IMR-90 (cell line): ENCODE measurements at places on chromosomes 11 and 22.

GRCh38 chr22:41998361-41999261 lies at the start of gene WBP2NL:
Gene WBP2NL (plus strand): TSS chr22:41998788. CDS start chr22:41998819, 31 bp downstream.
- DNase-seq: peak; percentile 51

GRCh38 chr11:125902277-125902926 lies 604 bp downstream of the PUS3 start:
- no peak for DNase-seq

- DNase-seq: no peak
Measured at GRCh38 chr11:14058061-14058460, 95.5 kb downstream of the SPON1 start.

DNA sequence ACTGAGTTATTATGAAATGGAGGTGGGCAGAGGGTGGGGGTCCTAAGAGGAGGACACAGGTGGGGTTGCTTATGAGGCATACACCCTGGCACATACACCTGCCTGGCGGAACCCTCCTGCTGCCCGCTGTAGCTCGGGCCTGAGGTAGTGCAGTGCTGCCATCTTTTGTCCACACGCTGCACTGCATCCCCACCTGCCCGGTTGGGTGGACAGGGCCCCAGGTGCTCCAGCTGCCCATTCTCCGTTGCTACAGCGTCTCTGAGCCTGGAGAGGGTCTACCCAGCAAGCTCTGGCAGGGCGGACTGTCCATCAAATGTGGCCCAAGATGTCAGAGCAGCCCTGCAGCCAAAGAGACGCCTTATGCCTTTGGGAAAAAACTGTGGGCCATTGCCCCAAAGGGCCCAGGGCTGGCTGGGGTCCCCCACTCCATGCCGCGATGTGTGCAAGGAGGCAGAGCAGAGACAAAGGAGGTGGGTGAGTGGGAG lies 131.2 kb downstream of the BUD13 start:
- no peak for DNase-seq

DNA sequence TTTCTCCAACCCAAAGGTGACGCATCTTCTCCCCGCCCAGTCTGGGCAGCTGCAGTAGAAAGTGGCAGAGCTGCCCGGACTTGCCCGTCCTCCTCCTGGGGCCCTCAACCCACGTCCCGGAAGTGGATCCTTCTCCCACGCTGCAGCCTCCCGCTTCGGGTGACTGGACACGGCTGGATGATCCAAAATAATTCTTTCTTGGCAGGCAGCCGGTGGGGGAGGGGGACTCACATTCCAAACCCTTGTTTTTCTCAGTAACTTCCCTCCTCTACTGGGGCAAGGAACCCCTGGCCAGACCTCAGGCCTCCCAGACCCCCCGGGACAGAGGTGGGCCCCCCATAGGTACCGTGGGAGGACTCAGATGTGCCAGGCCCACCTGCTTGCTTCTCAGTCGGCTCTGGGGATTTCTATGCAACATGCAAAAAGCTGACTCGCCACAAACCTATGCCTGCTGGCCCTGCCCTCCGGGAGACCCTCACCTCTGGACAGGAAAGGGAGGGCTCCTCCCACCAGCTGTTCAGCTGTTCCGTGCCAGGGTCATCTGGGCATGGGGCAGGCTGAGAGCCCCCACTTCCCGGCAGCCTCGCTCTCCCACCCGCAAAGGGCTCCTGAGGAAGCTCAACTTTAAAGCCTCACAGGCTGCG lies 1.4 kb downstream of the PLXNB2 start:
- DNase-seq: peak; percentile 95

GRCh38 chr22:46297151-46297812 lies 612 bp downstream of the GTSE1 start:
- peak; percentile 35 for DNase-seq

DNA sequence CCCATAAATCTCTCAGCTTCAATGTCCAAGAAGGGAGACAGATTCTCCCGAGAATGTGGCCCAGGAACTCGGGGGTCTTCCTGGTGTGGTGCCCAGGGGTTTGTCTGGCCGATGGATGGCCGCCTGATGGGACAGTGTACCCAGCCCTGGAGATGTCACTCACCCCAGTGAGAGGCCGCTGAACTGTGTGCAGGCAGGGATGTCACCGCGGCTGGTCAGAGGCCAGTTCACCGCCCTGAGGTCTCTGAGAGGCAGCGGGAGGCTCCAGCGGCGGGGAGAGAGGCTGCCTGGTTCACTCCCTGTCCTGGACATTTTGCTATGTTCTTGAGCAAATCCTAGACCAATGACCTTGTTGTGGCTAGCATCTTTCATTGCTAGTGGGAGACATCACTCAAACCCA lies 1349.5 kb downstream of the BRD1 start:
- DNase-seq: no peak

DNA sequence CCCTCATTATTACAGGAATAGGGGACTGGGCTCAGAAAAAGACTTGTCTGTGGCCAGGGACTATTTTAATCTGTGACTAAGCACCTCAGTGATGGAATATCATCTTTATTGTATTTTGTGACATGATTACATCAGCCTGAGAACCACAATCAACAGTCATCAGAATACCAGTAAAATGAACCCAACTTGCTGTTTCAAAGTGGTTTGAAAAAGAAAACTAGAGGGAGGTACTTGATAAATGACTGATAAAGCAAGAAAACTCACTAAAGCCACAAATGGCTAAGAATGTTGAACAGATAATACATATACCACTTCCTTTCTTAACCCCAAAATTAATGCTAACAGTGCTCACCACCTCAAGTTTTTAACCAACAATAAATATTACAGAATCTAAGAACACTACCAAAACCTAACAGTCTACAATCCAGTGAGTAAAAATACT lies 155.7 kb downstream of the ATG16L2 start:
- peak; percentile 88 for DNase-seq

GRCh38 chr11:118366287-118366686 lies 6.9 kb downstream of the UBE4A start:
- no peak for DNase-seq

GRCh38 chr22:43533656-43534428 lies 122.0 kb downstream of the MPPED1 start:
- DNase-seq: no peak

GRCh38 chr11:68028802-68029545 lies 1.5 kb upstream of the NDUFS8 start:
- DNase-seq: peak; percentile 65

DNA sequence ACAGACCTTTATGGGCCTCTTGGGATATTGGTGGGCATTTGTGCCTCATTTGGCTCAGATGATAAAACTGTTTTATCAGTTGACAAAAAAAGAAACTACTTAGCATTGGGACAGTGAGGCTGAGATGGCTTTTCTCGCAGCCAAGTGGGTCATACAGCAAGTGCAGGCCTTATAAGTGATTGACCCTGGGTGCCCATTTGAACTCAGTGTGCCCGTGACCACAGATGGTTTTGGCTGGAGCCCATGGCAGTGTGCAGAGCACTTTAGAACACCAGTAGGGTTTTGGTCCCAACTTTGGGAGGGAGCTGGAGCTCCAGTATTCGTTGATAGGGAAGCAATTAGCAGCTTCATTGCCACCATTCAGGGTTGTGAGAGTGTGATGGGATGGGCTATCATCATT lies 404.5 kb upstream of the LARGE1 start:
- no peak for DNase-seq

DNA sequence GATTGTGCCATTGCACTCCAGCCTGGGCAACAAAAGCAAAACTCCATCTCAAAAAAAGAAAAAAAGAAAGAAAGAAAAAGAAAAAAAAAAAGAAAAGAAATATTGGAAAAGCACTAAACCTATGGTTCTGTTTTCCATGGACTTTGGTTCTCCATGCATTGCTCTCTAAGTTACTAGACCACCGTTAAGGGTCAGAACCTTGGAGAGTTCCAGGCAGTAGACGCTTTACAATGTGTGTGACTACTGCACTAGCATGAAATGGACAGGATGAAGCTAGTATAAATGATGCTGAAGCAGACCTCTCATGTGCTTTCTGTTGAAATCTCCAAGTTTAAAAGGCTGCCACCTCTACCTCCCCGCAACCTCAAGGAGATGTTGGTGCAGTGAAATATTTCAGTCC lies 63.5 kb downstream of the SIK2 start:
- DNase-seq: peak; percentile 71

GRCh38 chr11:43282607-43283440 lies 29.0 kb upstream of the API5 start:
- DNase-seq: peak; percentile 16

GRCh38 chr11:122902951-122903350 lies 20.4 kb downstream of the JHY start:
- DNase-seq: no peak

DNA sequence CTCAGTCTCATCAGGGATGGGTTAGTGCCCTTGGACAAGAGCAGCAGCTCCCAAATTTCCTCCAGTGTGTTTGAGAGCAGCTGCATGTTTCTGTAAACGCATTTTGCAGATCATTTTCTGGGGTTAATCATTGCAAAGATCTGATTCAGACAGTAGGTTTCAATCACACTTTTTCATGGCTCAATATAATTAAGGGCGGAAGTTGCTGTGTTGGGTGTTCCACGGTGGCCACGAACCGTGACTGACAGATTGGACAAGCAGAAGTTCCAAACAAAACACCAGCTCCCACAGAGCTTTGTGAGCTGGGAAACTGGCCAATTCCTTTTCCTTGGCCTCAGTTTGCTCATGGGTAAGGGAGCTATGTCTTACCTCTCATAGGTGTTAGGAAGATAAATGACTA lies 8.4 kb upstream of the RASSF10 start:
- DNase-seq: no peak

DNA sequence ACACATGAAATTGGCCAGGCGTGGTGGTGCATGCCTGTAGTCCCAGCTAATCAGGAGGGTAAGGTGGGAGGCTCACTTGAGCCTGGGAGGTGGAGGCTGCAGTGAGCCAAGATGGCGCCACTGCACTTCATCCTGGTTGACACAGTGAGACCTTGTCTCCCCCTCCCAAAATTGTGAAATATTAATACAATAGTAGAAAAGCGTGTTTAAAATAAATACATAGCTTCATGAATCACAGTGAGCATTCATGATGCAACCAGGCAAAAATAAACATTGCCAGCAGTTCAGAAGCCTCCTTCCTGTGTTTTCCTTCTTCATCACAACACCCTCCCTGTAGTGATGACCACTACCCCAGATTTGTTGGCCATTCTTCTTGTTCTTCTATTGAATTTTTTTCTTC lies 4.3 kb upstream of the TEAD1 start:
- DNase-seq: peak; percentile 81

GRCh38 chr11:3105791-3106735 lies 48.8 kb upstream of the CARS1 start:
- no peak for DNase-seq

- DNase-seq: no peak
Measured at GRCh38 chr11:120702656-120703055, 191.1 kb downstream of the GRIK4 start.

- peak; percentile 61 for DNase-seq
Measured at GRCh38 chr22:46072110-46072881, 78.0 kb upstream of the PPARA start.

- no peak for DNase-seq
Measured at GRCh38 chr22:48476577-48476976, 1351.1 kb downstream of the BRD1 start.

DNA sequence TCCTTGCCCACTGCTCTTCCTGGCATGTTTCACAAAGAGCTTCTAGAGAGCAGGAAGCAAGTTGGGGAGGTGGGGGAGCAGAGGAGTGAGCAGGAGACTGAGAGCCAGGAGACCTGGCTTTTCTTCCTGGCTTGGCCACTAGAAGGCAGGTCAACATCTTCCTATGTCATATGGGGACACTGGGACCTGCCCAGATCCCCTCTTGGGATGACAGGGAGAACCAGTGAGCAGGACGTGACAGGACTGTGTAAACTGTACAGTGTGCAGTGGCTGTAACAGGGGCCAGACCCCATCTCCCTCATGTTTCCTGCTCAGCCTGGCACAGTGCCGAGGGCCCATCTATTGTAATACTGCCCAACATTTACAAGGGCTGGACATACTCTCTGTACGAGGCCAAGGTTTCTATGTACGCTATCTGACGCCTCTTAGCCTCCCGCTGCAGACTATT lies 29.4 kb downstream of the GDPD5 start:
- DNase-seq: no peak

DNA sequence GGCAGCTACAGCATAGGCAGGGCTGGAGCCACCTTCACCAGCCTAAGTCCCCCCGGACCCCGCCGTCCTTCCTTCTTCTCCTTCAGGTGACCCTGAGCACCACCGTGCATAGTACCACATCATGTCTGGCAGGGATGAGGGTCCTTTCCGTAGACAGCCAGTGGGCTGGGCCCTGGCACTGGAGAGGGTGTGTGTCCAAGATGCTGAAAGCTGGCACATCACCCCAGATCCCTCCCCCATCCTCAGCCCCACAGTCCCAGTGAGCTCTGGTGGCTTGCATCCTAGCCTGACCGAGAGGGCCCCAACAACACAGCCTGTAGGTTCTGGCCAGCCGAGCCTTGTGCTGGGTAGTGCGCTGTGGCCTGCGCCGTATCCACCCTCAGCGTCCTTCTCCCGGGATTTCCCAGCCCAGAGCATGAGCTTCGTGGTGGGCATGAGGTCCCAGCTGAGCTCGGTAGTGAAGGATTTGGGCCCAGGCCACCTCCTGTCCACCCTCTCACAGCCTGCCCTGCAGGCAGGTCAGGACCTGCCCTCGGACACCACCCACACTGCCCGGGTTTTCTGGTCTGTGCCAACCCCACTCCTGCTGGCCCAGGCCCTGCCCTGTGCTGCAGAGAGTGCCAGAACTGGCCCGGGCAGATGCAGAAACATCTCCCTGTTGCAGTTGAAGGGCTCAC lies 1124.3 kb downstream of the BRD1 start:
- DNase-seq: no peak

GRCh38 chr11:70483077-70483861 lies 84.9 kb downstream of the CTTN start:
- DNase-seq: peak; percentile 60

DNA sequence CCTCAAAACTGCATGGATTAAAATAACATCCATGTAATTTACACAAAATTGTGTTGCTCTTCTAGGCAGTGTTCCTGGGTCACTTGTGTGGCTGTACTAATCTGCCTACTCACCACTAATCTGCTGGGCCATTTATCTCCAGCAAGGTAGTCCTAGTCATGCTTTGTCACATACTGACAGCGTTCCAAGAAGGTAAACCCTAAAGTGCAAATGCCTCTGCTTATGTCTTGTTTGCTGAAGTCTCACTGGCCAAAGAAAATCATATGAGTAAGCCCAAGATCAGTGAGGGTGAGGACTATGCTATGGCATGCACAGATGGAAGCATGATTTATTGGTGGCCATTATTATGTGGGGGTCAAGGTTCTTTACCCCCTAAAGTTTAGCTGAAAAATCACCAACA lies 630.2 kb upstream of the LUZP2 start:
- DNase-seq: peak; percentile 60

GRCh38 chr22:39527481-39527961 lies 5.0 kb downstream of the RPS19BP1 start:
- peak; percentile 27 for DNase-seq
